ENCODE measurements at places on chromosomes 7 and 10.

GRCh38 chr7:121938429-121938996 lies 65.6 kb downstream of the PTPRZ1 start:
- DNase-seq: no peak

DNA sequence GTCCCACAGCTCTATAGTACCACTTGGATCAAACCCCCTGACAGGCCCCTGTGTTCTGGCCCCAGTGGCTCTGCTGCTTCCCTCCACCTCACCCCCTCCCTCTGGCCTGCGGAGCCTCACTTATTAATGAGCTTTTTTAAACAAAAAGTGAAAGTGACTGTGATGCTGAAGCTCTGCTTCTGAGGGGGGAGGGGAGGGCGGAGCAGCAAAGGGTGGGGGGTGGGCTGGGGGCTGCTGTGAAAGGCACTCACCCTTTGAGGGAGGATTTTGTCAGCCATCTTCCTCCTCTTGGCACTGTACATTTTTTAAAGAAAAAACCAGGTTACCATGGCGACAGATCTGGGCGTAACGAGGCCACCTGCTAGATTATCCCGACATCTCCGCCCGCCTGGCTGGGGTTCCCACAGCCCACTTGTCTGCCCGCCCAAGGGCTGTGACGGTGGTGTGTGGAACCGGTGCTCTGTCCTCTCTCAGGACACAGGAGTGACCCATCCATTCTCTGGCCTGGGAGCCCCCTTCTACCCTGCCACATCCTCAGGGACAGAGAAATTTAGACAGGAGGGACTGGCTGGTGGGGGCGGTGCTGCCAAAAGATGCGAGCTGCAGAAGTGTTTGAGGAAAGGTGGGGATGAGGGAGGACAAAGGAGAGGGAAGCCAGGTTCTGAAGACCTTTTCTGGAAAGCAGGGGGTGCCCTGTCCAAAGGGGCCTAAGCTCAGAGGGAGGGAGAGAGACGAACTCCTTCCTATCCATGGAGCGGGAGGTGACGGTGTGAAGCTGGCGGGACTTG lies 4.9 kb downstream of the SMARCD3 start:
- no peak for DNase-seq

GRCh38 chr10:70664702-70665195 lies 7.6 kb upstream of the ADAMTS14 start:
- DNase-seq: no peak

GRCh38 chr10:1779796-1780195 lies 42.5 kb upstream of the ADARB2 start:
- DNase-seq: no peak

- no peak for DNase-seq
Observed at GRCh38 chr10:44069573-44069972, 315.3 kb downstream of the CXCL12 start.

DNA sequence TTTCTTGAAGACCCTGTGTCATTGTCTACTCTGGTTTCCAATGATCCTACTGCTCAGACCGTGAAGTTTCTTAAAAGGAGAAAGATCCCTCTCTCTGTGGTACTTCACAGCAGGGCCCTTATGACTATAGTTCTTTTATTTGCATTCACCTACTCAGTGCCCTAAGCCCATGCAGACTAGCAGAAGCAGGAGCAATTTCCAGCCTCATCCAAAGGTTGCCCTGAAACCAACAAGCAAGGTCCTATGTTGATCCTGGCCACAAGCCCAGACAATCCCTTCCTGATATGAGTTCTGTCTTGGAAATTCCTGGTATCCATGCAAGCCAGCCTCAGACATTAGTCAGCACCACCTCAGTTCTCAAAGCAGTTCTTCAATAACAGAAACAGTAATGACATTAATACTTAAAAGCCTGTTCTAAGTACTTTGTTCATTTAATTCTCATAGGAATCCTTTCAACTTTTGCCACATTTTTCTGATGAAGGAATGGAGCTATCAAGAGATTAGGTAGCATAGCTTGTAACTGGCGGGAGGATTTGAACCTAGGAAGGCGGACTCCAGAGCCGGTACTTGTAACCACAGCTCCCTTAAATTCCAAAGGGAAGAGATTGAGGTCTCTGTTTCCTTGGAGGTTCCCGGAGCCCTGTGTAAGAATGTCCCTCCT lies 58.1 kb upstream of the ST8SIA6 start:
- DNase-seq: no peak

- no peak for DNase-seq
Observed at GRCh38 chr7:88395715-88396114, 89.0 kb upstream of the STEAP4 start.

- DNase-seq: no peak
Observed at GRCh38 chr10:96987842-96988175, 155.7 kb downstream of the LCOR start.

GRCh38 chr7:99008181-99008631 lies 129.9 kb downstream of the TRRAP start:
- no peak for DNase-seq

DNA sequence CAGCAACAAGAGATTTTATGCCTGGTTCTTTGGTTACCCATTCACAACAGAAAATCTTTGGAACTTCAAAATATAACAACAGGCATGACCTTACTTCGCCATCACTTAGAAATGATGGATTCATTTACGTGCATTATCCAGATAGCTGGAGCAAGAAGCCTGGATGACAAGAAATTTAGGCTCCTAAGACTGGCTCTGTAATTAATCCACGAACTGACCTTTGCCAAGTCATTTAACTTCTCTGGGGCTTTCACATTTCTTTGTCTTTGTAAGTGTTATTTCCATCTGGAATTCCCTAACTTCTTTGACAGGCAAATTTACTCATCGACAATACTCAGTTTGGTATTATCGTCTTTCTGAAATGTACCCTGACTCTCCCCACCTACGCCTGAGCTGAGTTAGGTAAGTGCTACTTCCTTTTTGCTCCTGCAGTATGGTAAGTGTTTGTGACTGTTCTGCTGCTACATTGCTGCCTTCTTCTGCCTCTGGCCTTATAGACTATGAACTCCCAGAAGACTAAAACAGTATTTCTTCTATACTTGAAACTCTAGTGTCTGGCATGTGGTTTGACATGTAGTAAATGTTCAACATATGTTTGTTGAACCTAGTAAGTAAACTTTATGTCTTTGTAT lies 5.5 kb upstream of the MDFIC start:
- peak; percentile 78 for DNase-seq

DNA sequence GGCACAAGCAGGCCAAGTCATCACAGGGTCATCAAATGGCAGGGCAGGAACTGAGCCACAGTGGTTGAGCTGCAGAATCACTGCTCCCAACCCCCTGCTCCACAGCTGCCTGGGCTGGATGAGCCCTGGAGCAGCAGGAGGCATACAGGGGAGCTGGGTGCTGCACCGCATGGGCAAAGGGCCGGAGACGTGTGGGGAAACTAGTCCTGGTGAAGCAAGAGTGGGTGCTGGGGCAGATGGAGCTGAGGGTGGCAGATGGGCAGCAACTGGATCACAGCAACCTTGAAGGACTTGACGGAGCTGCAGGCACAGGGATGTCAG lies 16.0 kb upstream of the VOPP1 start:
- DNase-seq: no peak

GRCh38 chr7:142481548-142481947 lies 223.7 kb upstream of the PRSS58 start:
- no peak for DNase-seq

- no peak for DNase-seq
Observed at GRCh38 chr7:77893813-77894212, 95.2 kb downstream of the PHTF2 start.

DNA sequence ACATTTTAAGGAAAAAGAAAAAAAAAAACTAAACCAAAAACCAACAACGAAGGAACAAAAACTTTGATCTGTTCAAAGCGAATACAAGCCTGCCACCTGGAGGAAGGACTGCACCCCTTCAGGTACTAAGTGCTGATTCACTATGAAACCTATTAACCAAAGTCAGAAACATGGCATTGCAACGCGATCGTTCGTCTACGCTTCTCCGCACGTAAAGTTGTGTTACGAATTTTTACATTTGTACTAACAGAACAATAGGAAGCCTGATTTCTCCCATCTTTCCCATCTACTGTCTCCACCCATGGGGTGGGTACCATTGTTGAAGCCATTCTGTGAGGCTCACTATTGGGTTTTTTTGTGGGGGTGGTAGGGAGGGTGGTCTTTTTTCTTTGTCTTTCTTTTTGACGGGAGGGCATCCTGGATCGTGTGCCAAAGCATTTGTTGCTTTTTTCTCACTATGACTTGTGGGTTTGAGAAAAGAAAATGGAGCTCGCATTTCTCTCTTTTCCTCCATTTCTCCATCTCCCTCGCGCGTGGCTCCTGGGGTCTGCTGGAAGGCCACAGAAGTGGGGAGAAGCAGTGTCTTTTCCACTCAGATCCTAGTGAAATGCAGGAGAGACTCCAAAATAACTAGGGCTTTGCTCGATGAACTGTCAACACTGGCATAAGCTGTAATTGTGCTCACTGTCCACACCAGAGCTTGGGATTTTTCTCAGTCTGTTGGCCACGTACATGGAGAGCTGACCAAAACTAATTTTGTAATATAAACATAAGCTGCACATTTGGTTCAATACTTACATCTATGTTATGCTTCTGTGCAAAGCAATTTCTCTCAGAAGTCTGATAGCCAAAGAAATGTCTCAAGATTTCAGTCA lies 100.9 kb upstream of the YAE1 start:
- DNase-seq: peak; percentile 21

Measured in GM12864 (cell line).